A172 (cell line): ENCODE measurements at places on chromosomes 2 and 18. TPM values are rescaled to one million over a fixed set of nuclear protein-coding genes. Genes with fewer than 3 reads are reported as not detected.
A peak's percentile ranks its signal among the peaks of the same experiment; 100 is the strongest.

- DNase-seq = no peak
Measured at GRCh38 chr2:179307616-179308371, 43.2 kb upstream of the SESTD1 start.

DNA sequence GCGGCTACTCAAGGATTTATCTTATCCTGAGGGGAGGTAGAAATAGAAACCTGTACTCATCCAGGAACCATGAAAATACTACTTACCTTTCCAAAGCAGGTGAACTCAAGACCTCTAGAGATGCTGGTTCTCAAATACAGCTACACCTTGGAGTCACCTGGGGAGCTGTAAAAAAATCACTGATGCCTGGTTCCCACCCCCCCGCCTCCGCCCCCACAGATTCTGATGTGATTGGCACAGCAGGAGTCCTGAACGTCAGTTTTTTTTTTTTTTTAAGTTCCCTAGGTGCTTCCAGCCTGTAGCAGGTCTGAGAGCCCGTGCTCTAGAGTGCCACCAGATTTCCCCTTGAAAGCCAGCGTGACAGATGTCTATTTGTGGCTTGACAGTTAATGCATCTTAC, 113.6 kb downstream of the MRO start:
- DNase-seq = no peak

DNA sequence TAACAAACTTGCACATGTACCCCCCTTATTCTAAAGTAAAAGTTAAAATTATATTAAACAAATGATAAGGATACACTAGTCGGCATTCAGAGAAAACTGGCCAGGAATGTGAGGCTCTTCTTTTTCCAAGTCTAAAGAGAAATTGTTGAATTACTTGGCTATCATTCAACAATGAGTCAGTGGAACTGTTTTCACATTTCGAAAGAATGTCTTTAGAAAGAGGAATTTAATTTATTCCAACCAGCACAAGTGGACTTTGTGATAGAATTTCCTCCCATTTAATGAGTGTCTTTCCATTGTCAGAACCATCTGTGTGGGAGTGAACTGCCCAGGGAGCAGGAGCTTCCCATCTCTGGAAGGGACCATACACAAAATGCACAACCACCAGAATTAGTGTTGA, 792.2 kb downstream of the EPHA4 start:
- DNase-seq = peak; percentile 70

GRCh38 chr2:84801811-84802210, 79.1 kb downstream of the TRABD2A start:
- no peak for DNase-seq

DNA sequence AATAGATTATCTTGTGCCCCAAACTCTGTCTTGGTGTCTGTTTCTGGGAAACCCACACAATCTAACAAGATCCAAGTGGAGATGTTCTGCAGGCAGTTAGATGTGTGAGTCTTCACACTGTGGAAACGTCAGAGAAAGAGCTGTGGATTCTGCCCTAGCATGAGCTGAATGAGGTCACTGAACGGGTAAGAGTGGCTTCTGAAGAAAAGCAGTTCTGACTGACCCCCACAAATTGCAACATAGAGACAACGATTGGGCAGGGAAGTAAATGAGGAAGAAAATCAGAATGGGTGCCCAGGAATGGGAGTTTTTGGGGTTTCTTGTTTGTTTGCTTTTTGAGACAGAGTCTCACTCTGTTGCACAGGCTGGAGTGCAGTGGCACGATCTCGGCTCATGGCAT, 12.9 kb upstream of the RPL37A start:
- no peak for DNase-seq

- DNase-seq = no peak
Measured at GRCh38 chr18:7697306-7697705, 130.2 kb downstream of the PTPRM start.

DNA sequence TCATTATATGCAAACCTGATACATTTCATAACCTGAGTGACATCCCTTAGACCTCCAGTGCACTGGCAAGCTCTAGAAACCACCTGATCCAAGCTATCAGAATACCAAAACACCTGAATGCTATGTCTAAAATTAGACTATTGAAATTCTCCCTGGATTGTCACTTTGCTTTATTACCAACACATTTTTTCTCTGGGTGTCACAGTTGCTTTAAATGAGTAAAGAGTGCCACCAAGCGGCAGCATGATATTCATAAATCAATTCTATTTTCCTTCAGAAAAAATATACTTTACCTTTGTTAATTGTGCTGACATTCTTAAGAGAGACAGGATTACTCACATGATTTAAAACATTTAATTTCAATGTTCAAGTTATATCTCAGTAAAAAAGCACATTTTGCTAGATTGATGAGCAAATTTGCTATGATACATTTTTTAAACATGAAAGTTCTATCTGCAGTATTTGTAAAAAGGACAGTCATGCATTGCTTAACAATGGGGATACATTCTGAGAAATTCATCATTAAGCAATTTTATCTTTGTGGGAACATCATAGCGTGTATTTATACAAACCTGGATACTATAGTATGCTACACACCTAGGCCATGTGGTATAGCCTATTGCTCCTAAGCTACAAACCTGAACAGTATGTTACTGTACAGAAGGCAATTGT, 338.4 kb upstream of the SLC39A10 start:
- DNase-seq = peak; percentile 61

DNA sequence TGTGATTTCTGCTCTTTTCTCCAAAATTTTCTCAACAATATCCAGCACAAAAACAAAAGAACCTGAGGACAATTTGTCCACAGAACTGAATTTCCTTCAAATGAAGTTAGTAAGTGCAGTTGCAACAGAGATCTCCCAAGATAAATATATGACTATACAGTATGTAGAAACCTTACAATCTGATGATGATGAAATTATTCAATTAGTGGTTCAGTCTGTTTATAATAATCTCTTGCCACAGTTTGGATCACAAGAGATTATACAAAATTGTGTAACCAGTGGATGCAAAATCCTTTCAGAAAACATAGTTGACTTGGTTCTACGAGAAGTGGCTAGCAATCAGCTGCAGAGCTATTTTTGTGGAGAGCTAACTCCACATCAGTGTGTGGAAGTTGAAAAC, 68.7 kb downstream of the FSIP2 start:
- no peak for DNase-seq

DNA sequence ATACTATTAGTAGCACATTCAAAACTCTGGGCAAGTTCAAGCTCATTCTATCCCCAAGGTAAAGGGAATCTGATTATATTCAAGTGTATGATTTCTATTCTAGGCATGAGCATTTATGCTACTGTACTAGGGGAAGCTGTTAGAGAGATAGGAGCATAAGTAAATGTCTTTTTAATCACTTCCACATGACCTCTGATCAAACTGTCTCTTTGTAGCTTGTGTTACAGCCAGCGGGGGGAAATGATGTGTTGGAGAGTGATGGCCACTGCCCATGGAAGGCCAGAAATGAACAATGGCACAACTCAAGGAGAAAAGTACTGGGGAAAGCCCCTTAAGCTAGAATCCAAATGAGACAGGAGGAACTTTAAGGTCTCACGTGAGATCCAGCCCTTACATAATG, 894.9 kb upstream of the CDH2 start:
- no peak for DNase-seq

DNA sequence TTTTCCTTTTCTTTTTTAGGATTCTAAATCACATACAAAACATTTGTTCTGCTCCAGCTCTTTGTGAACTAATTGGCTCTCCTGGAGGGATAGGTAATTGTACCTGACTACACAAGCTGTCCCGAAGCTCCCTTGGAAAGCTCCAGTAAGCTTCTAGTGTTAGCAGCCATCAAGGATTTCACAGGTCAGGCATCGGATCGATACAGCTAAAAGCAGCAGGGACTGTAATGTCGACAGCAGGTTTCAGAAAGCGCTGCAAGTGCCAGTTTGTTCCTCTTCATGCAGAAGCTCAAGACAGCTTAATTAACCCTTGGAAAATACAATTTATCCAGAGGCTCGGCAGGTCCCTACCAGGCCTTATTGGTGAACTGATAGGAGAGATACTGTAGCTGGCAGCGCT, 87.2 kb upstream of the VRK2 start:
- DNase-seq = no peak

DNA sequence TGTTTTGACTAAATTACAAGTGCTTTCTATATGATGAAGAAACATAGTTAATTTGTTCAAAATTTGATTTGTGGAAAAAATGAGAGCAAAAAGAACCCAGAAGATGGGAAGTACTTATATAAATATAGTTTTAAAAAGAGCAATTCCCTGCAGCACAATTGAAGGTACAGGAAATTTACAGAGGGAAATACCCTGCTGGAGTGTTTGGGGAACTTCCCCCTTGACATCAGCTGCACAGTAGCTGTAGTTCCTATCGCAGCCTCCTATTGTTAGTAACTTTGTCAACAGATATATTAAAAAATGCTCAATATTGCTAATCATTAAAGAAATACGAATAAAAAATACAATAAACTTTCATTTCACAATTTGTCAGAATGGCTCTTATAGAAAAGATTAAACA, 1118.8 kb upstream of the ZEB2 start:
- DNase-seq = no peak

DNA sequence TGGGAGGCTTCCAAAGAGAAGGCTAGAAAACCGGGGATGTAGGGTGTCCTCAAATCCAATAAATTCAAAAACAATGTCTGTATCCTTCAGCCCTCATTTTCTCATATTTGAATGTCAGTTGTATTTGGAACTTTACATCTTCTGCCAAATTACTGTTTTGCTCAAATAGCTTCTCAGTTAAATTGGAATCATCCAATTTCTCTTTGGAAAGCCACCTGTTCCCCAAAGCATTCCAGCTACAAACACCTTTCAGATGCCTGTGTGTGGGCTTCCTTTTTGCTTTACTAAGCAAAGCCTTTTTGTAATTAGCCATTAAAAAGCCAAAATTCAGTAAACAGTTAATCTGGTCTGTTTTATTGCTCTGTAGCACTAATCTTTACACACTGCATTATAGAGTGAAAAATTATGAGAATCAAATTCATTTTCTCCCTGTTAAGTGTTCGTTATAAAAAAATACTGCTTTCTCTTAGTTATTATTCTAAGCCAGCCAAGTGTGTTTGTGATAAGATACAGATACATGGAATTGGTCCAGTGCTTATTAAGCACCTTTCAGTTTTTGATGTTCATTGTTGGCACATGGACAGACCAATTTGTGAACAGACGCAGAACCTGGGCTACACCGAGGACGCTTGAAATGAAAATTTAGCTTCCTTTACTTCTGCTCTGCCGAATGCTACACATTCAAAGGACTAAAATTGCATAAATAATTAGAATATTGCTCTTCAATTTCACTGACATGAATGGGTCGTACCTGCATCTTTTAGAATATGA, 151.6 kb downstream of the RTN4 start:
- DNase-seq = no peak

DNA sequence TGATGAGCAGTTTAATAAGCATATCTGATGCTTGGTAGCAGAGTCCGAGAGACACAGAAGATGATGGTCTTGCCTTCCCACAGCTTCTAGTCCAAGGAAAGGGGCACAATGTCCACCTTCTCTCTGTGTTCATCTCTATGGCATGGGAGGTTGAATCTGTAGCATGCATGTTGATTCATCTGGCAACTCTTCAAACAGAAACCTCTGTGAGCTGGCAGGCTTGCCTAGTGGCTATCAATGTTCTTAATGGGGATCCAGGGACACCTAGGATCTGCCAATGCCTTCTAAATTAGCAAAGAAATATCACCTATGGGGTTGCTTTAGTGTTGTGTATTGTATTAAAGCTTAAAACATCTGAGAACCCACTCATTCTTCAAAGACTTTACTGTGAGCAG, 170.8 kb downstream of the INO80D start:
- no peak for DNase-seq

DNA sequence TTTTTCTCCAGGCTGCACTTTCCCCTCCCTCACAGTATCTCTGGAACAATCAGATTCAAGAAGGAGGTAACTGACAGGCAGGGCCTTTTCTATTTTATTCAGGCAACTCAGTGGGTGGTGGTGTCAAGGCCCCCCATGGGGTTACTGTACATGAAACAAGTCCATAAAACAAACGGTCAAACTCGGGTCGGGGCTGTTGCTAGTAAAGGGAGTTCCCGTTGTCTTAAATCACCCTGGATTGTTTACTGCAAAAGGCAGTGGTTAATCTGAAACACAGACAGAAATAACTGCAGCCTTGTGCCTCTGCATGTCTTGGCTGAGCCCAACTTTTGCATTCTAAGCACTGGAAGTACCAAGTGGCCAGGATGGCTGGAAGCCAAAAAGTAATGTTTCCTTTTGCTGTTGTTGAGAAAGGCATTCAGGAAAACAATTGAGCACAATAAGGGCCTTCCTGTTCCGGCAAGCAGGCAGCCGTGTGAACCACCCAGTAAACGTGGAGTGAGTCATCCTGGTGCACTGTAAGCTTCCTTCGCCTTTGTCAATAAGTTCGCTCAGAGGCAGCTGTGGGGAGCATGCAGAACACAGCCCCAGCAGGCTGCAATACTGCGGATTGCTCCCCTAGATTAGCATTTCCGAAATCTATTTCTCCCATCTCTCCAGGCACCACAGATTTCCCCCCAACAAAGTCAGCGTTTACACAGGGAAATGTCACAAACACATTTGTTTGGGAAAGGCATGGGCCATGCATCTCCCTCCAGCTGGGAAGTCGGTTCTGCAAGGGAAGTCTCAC, 149.6 kb downstream of the IRS1 start:
- peak; percentile 98 for DNase-seq

GRCh38 chr2:898319-898718, 52.3 kb upstream of the SNTG2 start:
- no peak for DNase-seq

GRCh38 chr18:38427736-38428135, 862.1 kb upstream of the CELF4 start:
- DNase-seq = no peak

DNA sequence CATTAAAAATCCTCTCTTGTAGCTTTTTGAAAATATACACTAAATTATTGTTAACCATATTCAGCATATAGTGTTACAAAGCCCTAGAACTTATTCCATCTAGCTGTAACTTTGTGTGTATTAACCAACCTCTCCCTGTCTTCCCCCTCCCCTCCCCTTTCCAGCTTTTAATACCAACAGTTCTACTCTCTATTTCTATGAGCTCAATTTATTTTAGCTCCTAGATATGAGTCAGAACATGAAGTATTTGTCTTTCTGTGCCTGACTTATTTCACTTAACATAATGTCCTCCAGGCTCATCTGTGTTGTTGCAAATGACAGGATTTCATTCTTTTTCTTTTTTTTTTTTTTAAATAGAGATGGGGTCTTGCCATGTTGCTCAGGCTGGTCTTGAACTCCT, 45.1 kb downstream of the GPD2 start:
- DNase-seq = no peak

The ANKRD23 gene
- 4.2 and 5.7 TPM in 2 replicates for total RNA-seq

The CDH19 gene
- total RNA-seq = not detected in 2 replicates

The CIB4 gene
- not detected in 2 replicates for total RNA-seq

The LRP2 gene
- total RNA-seq = not detected in 2 replicates
